Heart left ventricle (tissue), 16 donors: ENCODE measurements at places on chromosomes 11 and 22. TPM values are rescaled to one million over a fixed set of nuclear protein-coding genes. Genes with fewer than 3 reads are reported as not detected.

ADM2 gene
- total RNA-seq = 0.19 TPM

- DNase-seq = peak; percentile 20
These were observed 184.7 kb downstream of the CTTN start for GRCh38 chr11:70582886-70583641.

- DNase-seq = peak; percentile 69
These were observed 1.4 kb downstream of the CDKN1C start for GRCh38 chr11:2883979-2884815.

DNA sequence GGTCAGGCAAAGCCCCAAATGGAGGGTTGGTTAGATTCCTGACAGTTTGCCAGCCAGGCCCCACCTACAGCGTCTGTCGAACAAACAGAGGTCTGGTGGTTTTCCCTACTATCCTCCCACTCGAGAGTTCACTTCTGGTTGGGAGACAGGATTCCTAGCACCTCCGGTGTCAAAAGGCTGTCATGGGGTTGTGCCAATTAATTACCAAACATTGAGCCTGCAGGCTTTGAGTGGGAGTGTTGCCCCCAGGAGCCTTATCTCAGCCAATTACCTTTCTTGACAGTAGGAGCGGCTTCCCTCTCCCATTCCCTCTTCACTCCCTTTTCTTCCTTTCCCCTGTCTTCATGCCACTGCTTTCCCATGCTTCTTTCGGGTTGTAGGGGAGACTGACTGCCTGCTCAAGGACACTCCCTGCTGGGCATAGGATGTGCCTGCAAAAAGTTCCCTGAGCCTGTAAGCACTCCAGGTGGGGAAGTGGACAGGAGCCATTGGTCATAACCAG, 4.7 kb upstream of the TTC36 start:
- DNase-seq = no peak

DNA sequence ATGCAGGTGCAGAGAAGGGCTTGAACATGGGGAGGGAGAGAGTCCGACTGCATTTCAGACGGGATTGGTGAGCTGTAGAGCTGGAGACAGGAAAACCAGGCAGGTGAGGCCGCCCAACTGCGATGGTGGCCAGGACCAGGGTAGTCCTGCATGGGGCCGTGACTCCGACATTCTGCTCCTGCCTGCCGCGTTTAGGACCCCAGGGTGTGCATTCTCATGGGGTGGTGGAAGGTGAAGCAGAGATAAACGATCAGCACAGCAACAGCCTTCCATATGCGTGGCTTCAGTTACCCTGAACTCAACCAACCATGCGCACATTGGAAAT, 29.3 kb downstream of the SHANK2 start:
- no peak for DNase-seq

DNA sequence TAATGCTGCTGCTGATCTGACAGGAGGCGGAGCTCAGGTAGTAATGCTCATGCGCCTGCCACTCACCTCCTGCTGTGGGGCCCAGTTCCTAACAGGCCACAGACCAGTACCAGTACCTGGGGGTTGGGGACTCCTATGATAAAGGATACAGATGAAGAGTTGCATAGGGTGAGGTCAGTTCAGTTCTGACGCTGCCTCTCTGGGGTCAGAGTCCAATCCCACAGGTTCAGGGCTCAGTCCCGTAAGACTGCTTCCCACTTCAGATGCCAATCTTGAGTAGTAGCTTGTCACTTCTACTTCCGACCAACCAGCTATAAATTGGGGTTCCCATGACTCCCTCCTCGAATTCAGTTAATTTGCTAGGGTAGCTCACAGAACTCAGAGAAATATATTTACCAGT, 8.6 kb downstream of the ASRGL1 start:
- no peak for DNase-seq

DNA sequence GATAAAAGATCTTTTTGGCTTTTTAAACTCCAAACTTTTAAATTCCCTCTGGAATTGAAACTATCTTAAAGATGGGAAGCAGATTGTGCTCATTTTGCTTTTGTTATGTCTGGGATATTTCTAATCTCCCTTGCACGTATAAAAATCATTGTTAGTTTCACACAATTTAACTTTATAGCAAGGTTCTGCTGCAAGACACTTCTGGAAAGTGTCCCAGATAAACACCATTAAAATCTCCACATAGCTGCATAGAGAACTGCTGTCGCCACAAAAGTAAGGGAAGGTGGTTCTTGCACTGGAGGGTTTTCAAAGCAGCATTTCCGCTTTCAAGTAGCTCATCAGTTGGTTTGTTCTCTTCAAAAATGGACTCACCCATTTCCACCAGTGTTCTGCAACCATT, 11.8 kb downstream of the PTS start:
- DNase-seq = no peak

DNA sequence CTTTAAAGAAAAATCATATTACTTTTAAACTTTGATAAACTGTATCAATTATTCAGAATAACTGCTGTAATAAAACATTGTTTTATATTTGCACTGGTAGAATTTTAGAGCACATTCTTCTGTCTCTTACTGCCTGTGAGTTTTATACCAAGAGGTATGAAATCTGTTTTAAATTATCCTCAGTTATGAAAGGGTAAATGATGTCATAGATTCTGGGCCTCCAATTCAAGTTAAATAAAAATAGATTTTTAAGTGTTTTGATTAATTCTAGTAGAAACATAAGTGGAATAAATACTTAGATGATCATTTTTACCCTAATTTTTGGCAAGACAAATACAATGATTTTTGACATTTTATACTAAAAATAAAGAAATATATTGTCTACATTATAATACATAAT, 93.0 kb downstream of the GUCY1A2 start:
- DNase-seq = no peak

DNA sequence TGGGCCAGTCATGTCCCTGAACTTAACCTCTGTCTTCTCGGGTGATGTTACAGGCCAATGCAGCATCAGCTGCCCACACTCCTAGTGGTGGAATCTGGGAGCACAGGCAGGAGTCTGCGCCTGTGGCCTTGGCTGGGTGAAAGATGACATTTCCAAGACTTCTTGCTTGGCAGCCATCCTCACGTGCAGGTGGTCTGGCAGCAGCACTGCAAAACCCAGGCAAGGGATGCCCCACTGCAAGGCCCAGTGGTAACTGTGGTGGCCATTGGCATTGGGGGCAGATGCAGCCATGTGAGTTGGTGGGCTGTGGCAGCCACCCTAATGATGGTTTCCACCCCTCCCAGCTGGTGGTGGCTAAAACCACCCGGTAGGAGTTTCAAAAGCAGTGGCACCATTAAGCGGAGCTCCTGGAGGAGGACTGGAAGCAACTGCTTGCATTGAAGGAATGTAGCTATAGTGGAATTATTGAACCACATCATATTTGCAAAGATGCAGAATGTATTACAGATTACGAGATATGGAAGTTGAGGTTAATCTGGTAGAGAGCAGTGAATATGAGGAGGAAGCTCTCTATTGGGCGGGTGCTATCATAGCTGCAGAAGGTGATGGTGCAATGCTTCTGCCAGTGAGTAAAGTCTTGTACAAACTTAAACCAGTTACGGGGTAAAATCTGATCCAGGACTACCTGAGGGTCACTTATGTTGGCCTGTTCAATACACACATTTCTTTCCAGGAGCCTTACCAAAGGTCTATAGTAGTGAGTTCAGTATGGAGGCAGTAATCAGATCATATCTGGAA, 120.7 kb upstream of the TOP3B start:
- DNase-seq = no peak

GRCh38 chr11:65538915-65539743, 14.2 kb downstream of the SCYL1 start:
- DNase-seq = no peak
